Fibroblast of the aortic adventitia (primary cell): ENCODE measurements at places on chromosomes 7 and 10. TPM values are rescaled to one million over a fixed set of nuclear protein-coding genes. Genes with fewer than 3 reads are reported as not detected.

The RAMP3 gene
- not detected in 2 replicates for total RNA-seq

The CCDC7 gene
- 15.4 and 15.8 TPM in 2 replicates for total RNA-seq

The SFXN3 gene
- 56.6 and 83.2 TPM in 2 replicates for total RNA-seq

The SPOCK2 gene
- 0.36 and 0.98 TPM in 2 replicates for total RNA-seq

The CYP2C9 gene
- total RNA-seq = not detected in 2 replicates

The EN2 gene
- under 0.01 TPM in 1 of 2 replicates, not detected in the other for total RNA-seq

The KIFBP gene
- 37.9 and 59.3 TPM in 2 replicates for total RNA-seq

The TRPV5 gene
- total RNA-seq = not detected in 2 replicates

The GJC3 gene
- total RNA-seq = not detected in 2 replicates

The FEZF1 gene
- not detected in 2 replicates for total RNA-seq

The PNLIPRP1 gene
- not detected in 2 replicates for total RNA-seq

The GFRA1 gene
- 0.18 and 0.49 TPM in 2 replicates for total RNA-seq

The TMEM273 gene
- total RNA-seq = 0.57 TPM in 1 of 2 replicates, not detected in the other

The HOXA2 gene
- total RNA-seq = 0.16 and 3.6 TPM in 2 replicates

The EPO gene
- not detected in 2 replicates for total RNA-seq

The EBF3 gene
- 5.2 and 14.7 TPM in 2 replicates for total RNA-seq

The CCDC71L gene
- total RNA-seq = 25.1 and 40.6 TPM in 2 replicates

The ASB10 gene
- total RNA-seq = not detected in 2 replicates
